GM06990 (cell line): ENCODE measurements at places on chromosomes 4 and X.
A peak's percentile ranks its signal among the peaks of the same experiment; 100 is the strongest.

- no peak for DNase-seq
Measured at GRCh38 chr4:123408471-123409084, 12.0 kb downstream of the SPRY1 start.

- no peak for DNase-seq
Measured at GRCh38 chrX:11287505-11287904, 5.7 kb upstream of the AMELX start.

GRCh38 chrX:111283446-111283845 lies 13.2 kb upstream of the CAPN6 start:
- DNase-seq, result no peak

DNA sequence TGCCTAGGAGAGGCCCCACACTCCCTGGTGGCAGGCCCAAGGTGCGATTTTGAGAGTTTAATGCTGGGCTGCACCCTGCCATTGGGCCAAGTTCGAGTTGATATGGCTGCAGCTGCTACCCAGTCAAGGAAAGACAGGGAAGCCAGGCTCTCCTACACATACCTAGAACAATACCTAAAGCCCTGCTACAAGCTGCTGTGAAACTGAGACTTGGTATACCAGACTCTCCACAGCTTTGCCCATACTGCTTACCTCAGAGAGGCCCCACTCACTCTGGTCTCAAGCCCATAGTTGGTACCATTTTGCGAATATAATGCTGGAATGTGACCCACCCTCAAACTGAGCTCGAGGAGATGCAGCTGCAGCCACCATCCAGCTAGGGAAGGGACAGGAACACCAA lies 147.7 kb upstream of the MAGEB2 start:
- DNase-seq, result no peak

DNA sequence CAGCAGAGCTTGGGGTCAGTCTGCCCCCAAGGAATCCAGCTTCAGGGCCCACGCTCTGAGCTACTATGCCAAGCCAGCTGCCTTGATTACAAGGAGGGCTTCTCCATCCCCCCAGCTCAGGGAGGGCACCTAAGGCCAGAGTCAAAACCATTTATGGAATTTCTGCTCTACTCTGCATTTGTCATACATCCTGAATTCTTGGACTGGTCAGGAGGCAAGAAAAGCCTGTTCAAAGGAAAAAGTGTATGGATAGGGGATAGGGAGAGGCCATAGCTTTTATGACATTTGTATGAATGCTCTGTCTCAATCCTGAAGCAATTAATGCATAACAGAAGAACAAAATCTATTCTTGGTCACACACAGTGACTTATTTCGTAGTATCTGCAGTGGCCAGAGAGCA lies 32.2 kb downstream of the EDNRA start:
- no peak for DNase-seq

DNA sequence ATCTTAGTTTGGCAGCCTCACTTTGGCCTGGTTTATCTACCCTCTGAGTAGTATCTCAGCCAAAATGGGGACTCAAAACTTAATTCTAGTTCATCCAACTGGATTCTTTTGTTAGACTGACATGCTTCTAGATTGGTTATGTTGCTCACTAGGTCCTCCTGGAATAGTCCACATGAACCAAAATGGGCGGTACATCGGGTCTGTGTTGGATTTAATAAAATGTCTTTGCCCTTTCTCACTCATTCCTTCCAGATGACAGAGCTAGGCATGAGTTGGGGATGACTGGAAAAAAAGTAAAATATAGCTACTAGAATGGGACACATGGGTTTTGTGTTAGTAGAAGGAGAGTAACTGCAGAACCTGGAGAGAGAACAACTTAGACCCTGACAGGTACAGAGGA lies 247.9 kb downstream of the CCSER1 start:
- no peak for DNase-seq

GRCh38 chr4:113497154-113497884 lies 264.2 kb downstream of the CAMK2D start:
- no peak for DNase-seq

DNA sequence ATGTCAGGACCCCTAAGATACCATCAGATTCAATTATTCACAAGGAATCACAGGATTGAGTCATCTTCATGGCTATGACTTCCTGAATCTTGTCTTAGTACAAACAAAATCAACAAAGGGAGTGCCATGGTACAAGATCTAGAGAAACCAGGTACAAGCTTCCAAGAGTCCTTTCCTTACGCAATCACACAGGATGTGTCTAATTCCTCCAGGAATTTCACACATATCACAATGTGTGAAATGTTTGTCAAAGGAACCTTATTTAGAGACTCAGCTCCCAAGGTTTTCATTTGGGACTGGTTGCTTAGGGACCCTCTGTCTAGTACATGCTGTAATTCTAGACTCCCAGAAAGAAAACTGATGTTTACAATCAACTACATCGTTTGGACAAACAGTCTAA lies 83.0 kb downstream of the MAB21L2 start:
- no peak for DNase-seq

- DNase-seq, result no peak
Measured at GRCh38 chr4:16337936-16338335, 111.7 kb upstream of the TAPT1 start.

- no peak for DNase-seq
Measured at GRCh38 chrX:110359273-110359672, 625 bp downstream of the RTL9 start.

DNA sequence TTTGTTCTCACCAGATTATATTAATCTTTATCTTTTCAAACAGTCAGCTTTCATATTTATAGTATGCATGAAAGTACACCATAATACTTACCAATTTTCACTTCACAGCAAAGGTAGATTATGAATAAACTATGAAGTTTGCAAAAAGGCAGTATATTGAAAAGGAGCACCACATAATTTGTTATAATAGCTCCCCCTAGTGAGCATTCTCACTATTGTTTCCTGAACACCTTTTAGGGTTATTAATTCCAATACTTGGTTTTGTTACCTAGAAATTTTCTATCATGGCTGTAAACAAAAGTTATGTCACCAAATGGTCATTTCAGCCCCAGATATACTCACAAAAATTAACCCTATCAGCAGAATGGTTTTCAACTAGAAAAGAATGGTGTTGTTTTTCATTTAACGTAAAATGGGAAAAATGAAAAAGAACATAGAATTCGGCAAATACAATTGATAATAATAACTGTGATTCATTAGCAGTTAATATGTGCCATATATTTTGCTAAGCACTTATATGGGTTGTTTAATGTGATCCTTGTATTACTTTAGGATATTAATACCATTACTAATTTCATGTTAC lies 30.2 kb upstream of the NKX6-1 start:
- DNase-seq, result no peak

DNA sequence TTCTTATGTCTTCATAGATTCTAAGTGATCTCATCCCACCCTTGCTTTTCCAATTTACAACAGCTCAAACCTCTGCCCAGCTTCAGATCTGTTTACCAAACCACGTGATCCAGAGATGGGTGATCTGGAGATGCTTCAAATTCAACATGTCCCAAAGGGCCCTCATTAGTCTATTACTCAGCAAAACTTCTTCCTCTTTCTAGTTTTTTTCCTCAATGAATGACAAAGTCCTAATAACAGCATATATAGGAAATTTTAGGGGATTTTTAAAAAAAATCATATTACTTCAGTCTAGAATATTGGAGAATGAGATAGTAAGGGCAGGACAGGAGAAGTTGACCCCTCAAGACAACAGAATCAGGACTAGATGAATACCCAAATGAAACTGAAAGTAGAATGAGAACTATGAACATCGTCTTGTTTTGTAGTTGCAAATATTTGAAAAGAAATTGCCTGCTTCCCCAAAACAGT lies 127.1 kb downstream of the CFAP299 start:
- peak; percentile 11 for DNase-seq

GRCh38 chr4:173499658-173500535 lies 30.1 kb downstream of the HAND2 start:
- DNase-seq, result no peak

DNA sequence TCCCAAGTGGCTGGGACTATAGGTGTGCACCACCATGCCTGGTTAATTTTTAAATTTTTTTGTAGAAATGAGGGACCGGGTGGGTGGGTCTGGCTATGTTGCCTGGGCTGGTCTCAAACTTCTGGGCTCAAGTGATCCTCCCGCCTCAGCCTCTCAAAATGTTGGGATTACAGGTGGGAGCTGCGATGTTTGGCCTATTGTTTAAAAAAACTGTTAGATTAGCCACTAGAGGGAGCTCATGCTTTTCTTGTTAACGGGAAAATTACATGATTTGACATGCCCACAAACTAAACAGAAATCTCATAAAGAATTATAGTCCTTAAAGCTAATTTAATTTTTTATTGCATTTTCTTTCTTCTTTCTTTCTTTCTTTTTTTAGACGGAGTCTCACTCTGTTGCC lies 5.0 kb upstream of the SDAD1 start:
- no peak for DNase-seq

- DNase-seq, result no peak
Measured at GRCh38 chrX:825991-826390, 195.4 kb downstream of the SHOX start.

GRCh38 chr4:124401606-124402005 lies 310.9 kb downstream of the ANKRD50 start:
- DNase-seq, result no peak

- peak; percentile 35 for DNase-seq
Measured at GRCh38 chrX:118423558-118423957, 72.1 kb upstream of the DOCK11 start.

DNA sequence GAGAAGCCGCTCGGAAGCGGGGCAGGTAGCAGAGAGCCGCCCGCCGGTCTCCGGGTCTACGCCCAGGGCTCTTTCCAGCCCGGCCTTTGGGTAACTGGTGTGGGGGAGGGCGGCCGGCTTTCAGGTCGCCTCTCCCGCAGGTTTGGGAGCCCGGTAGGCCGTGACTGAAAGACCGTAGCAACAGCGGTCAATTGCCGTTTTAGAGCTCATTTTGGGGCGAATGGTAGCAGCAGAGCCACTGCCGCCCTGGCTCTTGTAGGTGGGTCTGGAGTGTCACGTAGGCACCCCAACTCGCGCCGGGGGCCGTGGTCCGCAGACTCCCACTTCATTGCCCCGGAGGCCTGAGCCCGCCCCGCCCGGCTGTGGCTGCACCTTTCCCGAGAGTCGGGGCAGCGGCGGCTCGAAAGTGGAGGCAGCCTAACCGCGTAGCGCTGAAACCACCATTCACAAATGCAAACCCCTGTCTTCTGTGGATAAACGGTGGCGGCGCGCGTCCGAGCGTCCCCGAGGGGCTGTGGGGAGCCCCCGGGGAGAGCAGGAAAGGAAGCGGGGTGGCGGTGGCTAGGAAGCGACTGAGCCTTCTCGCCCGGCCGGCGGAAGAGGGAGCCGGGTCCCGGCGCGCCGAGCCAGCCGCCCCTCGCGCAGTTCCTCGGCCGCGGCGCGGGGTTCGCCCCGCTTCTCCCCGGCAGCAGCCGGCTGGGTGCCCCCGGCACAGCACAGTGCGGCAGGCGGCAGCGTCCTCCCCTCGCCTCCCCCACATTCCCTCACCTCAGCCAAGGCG lies 2185.1 kb upstream of the TENM3 start:
- peak; percentile 68 for DNase-seq

GRCh38 chr4:132123870-132124623 lies 1025.0 kb upstream of the PCDH10 start:
- no peak for DNase-seq

DNA sequence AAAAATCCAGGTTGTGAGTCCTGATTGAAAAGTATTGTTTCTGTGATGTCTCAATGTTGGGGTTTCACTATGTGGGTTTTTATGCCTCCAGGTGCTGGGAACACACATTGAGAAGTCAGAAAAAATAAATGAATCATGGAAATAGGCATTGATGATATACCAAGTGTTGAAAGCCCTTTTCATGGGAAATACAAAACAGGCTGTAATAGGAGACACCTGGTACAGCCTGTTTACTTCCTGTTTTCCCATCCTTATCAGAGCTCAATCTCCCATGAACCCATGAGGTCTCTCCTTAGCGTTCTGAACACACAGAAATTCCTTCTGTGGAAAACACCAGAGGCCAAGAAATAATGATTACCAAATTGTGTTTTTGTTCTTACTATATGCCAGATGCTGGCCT lies 106.3 kb upstream of the BOD1L1 start:
- DNase-seq, result no peak

DNA sequence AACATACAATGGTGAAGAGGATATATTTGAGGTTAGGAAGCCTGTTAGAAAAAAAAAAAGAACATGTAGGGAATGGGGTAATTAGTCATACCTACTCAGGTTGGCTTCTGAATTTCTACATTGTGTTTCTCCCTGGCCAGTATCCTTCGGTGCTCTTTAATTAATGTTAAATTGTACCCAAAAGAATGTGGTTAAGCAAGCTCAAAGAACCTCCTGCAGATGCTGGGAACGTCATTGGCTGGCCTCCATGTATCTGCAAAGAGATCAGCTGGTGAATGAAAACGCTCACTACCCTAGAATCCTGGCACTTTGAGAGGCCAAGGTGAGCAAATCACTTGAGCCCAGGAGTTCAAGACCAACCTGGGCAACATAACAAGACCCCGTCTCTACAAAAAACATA lies 942.3 kb upstream of the PRKX start:
- no peak for DNase-seq

GRCh38 chr4:4694296-4694772 lies 152.5 kb upstream of the STX18 start:
- no peak for DNase-seq

DNA sequence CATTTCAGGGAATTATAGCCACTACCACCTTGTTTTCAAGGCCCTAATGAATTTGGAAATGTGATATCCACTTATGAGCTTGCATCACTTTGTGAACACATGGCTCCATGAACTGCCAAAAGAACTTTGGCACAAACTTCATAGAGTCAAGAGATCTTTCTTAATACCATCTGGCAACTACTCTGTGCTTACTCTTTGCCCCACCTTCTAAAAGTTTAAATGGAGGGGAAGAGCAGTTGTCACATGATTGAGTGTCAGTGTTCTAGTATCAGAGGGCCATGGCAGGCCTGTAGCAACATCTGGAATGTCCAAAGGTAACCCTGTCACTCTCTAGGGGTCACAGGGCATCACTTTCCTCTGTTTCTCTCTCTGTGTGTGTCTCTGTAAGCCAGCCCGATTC lies 2.6 kb upstream of the ADH1B start:
- no peak for DNase-seq

GRCh38 chrX:153499341-153499740 lies 4.6 kb downstream of the BGN start:
- no peak for DNase-seq

DNA sequence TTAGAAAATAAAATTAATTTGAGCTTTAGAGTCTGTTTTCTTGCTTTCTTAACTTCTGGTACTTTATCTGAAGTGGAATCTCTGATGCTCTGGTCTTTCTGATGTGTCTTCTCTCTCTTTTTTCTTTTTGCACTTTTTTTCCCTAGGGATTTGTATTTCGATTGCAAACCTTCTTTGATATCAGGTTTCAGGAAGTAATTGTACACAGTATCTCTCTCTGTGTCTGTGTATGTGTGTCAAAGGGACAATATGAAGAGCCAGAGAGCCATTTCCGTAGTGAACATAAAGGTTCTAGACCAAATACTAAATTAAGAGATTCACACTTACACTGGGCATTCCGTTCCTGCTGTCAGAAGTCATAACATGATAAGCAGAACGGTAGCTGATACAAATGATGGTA lies 325.0 kb downstream of the PCDH7 start:
- no peak for DNase-seq

DNA sequence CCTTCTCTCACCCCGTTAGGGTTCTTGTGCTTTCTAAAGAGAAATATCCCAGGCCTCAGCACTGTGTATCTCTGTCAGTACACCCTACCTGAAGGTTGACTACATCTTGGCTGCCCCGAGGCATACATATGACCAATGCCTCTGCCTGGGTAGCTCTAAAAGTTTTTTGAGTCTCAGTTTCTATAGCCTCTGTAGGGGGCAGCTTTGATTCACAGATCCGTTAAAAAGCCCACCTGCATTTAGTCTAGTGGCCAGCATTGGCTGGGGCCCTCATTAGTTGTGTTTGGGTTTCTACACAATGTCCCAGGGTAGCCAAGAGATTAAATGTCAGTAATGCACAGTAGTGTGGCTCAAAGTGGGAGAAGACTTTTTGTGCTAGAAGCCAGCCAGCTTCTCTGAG lies 151.1 kb downstream of the CFAP299 start:
- DNase-seq, result no peak
